NCI-H1092 treated with DMSO at 0.1 percent for 48 hours (cell line): ENCODE measurements at places on chromosomes 7 and 10.

- no peak for DNase-seq
Measured at GRCh38 chr10:79197558-79197957, 128.8 kb downstream of the ZMIZ1 start.

GRCh38 chr7:138075350-138075749 lies 909 bp upstream of the AKR1D1 start:
- DNase-seq, result no peak

DNA sequence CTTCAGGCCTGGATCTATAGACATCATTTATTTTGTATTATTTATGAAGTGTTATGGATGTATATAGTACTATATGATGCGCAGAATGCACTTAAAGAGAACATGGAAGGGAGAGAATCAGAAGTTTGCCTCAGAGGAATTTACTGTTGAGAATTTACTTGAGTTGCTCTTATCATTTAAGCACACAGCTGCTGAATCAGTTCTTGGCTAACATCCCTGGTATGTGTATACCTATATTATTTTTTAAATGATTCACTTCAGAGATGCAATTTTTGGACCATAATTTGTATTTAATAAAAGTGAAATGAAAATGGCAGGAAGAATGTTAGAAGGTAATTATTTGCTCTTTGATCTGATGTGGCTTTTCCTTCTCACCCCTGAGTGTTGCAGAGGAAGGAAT lies 191.6 kb downstream of the BICC1 start:
- no peak for DNase-seq

DNA sequence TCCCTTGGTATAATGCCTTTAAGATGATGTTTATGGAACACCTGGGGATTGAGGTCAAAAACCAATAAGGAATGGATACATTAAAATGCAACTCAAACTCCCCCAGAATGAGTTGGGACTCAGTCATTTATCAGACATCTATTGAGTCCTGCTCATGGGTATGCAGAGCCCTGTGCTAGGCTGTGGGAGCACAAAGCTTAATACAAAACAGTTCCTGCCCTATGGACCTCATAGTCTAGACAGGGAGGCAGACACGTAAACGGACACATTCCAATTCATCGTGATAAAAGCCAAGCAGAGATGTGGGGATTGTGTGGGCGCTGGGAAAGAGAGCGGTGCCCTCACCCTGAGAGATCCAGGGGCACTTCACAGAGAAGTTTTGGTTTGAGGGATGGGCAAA lies 181.7 kb downstream of the PTEN start:
- no peak for DNase-seq

GRCh38 chr10:5546891-5547680 lies 22.3 kb downstream of the CALML3 start:
- no peak for DNase-seq

DNA sequence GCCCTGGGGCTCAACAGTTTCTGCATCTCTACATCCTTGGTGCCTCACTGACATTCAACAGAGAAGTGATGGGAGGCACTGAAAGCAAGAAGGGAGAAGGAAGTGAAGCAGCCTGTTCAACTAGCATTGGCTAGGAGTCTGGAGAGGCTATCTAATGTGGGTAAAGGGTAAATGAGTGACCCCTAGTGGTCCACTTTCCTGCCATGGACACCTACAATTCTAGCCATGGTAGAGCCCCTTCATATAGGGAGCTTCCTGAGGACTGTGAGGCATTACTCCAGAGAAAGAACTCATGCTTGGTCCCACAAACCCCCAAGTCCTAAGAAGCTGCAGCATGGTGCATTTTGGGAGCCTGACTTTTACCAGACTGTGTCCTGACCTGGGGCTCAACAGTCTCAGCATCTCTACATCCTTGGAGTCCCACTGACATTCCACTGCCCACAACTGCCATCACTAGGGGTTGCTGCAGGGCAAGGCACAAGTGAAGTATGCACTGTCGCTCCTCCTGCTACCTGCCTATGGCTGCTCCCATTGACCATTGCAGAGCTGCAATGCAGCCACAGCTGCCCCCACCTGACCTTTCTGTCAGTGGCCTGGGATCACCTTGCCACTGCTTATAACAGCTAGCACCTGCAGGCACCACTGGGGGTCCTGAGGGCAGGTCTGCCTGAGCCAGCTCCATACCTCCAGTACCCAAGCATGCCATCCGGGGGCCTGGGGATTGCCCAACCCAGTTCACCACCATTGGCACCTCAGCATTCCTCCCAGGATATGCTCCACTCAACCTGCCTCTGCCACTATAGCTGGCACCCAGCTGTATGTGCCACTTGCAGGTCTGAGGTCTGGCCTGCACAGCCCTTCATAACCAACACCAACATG lies 44.1 kb upstream of the CDK6 start:
- DNase-seq, result peak; percentile 2

- no peak for DNase-seq
Measured at GRCh38 chr10:116850058-116850611, 836 bp downstream of the ENO4 start.

DNA sequence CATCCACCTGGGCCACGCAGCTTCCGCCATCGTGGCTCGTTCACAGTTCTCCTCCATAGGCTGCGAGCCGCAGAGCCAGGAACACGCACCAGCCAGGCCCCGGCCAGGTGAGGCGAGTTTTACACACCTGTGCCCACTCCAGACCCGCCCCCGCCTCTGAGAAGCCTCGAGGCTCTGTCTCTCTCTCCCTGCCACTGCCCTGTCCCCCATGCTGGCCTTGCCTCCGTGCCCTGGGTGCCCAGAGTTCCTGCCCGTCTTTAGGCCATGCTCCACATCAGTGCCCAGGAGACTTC lies 142.2 kb downstream of the SLIT1 start:
- DNase-seq, result no peak

DNA sequence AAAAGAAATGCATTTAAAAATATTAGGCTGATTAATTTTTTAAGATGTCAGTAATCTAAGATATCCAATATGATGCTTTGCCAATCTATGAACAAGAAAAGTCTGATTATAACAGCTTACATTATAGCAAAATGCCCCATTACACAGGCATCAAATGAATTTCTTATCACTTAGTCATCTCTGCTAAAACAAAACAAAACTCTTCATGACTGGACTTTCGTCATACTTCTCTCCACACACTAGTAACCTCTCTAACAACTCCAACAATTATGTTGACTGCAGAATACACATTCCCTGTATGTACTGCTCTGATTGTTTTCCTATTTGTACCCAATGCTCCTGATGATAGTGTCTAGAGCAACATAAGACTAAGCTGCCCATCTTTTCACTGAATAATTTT lies 3.8 kb upstream of the MKI67 start:
- no peak for DNase-seq

DNA sequence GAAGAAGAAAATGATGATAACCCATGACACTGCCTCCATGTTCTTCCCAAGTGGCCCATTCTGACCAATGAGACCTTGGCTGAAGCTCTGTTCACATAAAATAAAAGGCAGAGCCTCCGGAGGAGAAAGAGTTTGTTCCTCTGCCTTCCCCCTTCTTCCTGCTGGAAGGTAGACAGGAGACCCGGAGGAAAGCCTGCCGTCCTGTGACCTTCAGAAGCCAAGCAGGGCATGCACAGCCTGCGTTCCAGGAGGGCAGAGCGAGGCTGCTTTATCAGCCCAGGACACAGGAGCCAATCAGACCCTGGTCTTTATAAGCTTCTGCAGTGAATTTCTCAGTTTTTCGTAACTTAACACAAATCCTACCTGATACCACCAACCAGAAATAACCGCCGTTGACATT lies 8.6 kb upstream of the GRID1 start:
- DNase-seq, result no peak

DNA sequence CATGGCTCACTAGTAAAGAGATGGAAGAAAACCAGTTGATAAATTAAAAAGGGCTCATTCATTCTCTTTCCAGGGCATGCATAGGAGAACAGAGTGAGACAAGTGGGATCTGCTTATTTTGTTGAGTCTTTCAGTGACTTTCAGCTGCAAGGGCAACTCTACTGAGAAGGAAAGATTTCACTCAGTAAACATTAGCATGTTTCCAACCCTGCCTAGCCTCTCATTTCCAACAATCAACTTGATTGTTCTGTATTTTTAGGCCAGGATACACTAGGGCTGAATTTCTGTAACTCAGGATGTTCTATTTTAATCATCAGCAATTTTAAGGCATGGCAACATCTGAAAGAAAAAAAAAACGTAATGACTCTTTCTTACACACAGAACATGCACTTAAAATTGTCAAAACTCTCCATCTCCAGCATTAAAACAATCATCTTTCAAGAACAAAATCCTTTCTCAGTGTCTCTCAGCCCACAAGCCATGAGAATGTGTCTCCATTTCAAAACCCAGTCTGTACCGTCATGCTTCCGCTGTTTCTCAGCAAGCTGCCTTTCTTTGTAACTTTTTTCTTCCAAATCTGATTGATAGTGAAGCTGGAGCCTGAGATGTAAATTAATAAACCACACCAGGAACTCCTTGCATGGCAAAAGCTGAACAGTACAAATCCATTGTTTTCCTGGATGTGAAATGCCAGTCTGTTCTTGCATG lies 147.2 kb upstream of the KLF14 start:
- no peak for DNase-seq

- DNase-seq, result no peak
Measured at GRCh38 chr10:35451151-35452016, 115.1 kb downstream of the CCNY start.

DNA sequence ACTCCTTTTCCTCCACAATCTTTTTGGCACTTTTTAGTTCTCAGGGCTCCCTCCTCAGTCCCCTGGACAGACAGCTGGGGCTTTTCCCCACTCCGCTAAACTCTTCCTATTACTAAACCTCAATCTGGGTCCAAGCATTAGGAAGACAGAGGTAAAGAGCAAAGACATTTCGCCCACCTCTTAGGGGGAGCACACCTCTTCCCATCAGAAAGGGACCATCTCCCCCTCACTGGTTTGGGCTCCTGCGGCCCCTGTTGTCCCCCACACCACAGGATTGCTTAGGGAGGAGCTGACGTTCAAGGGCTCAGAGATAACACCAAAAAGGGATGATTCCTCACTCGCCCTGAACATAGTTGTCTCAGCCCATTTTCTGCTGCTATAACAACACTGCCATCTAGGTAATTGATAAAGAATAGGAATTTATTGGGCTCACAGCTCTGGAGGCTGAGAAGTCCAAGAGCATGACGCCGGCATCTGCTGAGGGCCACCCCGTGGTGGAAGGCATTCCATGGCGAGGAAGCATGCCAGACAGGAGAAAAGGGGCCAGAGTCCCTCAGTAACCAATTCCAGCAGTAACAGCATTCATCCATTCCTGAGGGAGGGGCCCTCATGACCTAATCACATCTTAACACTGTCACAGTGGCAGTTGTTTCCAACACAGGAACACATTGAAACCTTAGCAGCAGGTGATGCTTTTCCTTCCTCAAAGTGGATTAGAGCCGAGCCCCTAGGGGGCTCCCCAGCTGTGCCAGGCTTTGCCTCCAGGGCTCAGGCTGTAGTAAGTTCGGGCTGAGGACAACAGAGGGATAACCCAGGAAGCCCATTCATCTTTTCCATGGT lies 209.6 kb downstream of the EBF3 start:
- no peak for DNase-seq

- no peak for DNase-seq
Measured at GRCh38 chr7:46191776-46192175, 270.7 kb upstream of the IGFBP3 start.

GRCh38 chr7:104855861-104856260 lies 158.1 kb upstream of the KMT2E start:
- no peak for DNase-seq

- DNase-seq, result peak; percentile 83
Measured at GRCh38 chr7:140653319-140654108, 12.9 kb upstream of the DENND2A start.

DNA sequence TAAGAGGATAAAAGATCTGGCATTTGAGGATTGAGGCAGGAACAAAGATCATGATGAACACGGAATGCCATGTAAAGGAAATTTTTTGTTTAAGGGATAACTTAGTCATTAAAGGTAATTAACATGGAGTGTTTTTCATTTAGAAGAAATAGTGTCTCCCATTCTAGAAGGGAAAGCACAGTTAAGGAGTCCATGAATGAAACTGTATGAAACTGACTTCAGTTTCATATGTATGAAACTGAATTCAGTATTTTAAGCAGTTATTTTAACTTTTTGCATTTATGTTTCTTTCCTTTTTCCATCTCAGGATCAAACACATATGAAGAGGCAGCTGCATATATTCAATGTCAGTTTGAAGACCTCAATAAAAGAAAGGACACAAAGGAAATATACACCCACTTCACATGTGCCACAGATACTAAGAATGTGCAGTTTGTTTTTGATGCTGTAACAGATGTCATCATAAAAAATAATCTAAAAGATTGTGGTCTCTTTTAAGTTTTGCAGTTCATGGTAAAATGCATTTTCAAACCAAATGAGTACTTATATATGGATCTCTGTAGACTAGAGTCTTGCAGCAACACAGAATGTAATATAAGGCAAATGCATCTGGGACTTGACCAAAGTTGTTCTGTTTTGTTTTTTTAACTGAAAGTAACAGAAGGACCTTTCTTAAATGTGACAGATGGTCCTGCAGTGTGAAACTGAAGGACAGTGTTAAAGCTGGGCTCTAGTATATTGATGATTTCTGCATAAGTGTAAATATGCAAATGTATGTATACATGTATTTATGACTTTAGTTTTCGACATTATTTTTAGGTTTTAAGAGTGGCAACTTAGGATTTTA lies 82.6 kb downstream of the GNAI1 start:
- no peak for DNase-seq

DNA sequence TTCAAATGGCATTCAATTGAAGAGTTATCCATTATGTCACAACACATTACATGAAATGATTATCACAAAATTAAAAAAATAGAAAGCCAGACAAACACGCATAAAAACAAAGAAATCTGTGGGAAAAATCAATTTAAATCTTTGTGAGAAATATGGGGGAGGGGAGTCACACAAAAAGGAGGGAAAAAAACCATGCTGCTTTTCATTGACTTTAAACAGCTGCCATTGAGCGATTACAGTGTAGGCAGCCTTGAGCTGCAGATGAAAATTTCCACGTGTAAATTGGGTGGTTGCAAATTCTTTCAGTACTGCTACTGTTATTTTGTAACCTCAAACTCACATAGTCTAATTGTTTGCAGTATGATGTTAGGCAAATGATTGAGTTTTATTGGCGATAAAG lies 889.9 kb upstream of the PHF14 start:
- DNase-seq, result no peak
